ENCODE measurements at places on chromosomes 12 and 14. TPM values are rescaled to one million over a fixed set of nuclear protein-coding genes. Genes with fewer than 3 reads are reported as not detected.

Gene SDS
- not detected for total RNA-seq

Gene SCN8A
- 6.5 TPM for total RNA-seq

DNA sequence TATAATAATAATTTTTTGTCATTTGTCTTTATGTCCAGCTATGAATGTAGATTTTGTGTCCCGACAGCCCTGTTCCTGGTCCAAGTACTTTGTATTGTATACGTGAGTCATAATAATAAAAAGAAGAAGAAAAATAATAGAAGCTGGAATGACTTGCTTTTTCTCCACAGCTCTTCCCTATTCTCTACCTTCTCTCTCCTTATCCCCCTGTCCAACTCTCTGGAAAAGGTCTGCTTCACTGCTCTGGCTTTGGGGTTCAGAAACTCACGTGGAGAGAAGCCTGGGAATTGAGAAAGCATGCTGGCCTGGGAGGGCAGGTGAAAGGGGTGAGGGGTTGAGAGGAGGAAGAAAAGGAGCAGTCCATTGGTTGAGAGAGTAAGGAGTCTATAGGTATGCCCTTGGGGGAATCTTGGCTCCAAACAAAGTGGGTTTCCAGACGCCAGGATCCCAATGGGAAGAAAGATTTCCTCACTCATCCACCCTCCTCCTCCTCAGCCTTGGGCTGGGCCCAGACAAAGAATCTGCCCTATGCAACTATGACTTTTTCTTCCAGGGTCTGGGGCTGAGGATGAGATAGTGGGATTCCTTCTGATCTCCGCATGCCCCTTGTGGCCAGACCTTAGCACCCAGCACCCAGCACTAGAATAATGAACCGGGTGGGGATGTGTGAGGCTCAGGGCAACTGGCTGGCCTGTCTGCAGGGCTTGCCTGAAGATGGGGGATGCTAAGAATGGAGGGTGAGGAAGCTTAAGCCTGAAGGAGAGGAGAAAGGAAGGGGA lies 4.0 kb downstream of the HOXC8 start:
- no peak overlapping the region for H3K4me3 ChIP-seq
- H3K36me3 ChIP-seq, result no peaks in the 10 kb centered on the region
- H3K27ac ChIP-seq, result no peak overlapping the region
- peaks cover 88% of the 10 kb centered on the region for H3K27me3 ChIP-seq
- no peak for DNase-seq

Gene TTC8
- total RNA-seq, result 26.6 TPM

Gene HOXC5
- not detected for total RNA-seq

Gene RTN1
- 1.2 TPM for total RNA-seq

DNA sequence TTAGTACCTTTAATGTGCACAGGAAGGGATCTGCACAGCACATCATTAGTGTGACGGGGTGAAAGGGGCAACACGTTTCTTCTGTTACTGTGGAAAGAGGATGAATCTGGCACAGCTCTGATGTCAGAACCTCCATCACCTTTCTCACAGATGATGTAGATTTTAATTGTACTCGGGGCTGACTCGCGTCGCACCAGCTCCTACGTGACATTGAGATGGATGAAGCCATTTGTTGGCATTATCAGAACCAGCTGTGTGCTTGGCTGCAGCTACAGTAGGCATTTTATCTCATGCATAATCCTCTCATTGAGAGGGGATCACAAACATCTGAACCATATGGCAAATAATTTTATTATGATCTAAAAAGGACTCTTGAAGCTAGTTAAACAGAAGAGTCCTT lies 173.6 kb downstream of the PDZRN4 start:
- H3K4me3 ChIP-seq, result no peak overlapping the region
- no peaks in the 10 kb centered on the region for H3K36me3 ChIP-seq
- no peak overlapping the region for H3K27ac ChIP-seq

GRCh38 chr14:67815573-67816225 lies 691 bp downstream of the ZFYVE26 start:
- H3K4me3 ChIP-seq, result peak overlapping the region; percentile 80
- peaks cover 16% of the 10 kb centered on the region for H3K4me1 ChIP-seq
- peak overlapping the region; percentile 82 for H3K27ac ChIP-seq
- no peaks in the 10 kb centered on the region for H3K27me3 ChIP-seq
- peak; percentile 51 for DNase-seq
- H3K36me3 ChIP-seq, result peaks cover 3% of the 10 kb centered on the region

DNA sequence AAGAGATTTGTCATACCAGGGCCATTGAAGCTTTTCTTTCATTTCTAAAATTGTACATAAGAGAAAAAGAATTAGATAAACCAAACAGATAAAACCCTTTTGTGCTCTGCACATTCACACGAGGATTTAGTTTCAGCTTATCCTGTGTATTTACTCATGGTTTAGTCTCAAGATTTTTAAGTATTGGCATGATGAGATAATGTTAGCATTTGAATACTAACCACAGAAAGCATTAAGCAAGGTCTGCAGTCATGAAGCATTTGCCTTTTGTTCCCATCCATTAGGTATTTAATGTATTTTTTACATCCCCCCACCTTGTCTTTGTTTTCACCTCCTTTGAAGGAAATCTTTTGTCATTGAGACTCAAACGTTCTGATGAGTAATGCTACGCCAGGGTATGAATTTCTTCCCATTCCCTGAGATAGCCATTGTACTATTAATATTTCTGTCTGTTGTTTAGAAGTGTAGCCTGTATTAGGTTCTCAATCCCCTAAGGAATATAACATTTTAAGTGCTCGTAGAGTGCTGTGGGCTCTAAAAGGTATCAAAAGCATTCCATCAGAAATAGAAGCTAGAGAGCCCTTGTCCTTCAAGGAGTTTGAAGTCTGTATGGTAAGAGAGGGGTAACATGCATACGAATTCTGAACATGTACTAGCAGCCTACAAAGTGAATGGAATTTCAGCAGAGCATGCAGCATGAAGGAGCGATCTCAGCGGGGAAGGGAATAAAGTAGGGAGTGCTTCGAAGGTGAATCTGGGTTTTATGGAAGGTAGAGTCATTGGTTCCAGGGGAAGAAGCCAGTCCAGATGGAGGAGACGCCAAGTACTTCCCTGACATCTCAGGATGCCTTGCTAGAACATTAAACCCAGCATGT lies 22.3 kb downstream of the CRADD start:
- peak; percentile 96 for DNase-seq
- peak overlapping the region; percentile 15 for H3K4me3 ChIP-seq

DNA sequence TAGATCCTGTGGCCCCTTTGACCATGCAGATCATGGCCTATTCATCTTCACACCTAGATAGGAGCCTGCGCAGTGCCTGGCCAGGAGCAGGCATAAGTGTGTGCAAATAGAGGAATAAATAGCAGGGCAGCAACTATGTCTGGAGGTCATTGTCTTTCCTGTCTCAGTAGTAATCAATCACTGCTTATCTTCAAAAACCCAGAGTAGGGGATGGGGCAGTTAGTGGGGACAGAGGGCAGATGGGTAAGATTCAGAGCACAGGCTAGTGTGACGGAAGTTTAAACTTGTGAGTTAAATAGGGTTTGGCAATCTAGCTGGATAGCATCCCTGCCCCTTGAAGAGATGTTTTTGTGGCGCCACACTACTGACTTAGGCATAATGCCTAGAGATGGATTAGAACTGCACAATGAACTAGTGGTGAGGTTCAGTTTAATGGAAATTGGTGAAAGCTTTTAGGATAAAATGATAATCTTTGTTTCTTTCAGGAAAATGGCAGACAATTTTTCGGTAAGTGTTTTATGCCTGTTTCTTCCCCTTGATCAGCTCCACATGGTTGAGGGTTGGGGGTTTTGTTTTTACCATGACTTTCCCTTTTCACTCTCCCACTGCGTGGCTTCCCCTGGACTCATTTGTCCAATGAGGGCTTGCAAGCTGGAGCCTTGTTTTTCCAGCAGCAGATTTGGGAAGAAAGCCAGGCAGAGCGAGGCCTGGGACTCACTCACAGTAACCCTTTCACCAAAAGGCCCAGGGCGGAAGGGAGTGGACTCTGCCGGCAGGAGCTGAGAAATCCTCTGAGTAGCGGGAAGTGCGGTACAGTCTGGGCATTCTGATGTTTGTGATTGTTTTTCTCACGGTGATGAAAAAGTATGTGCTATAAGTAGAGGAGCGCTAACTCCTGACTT lies 8.1 kb downstream of the LGALS3 start:
- DNase-seq, result peak; percentile 87
- H3K27ac ChIP-seq, result peak overlapping the region; percentile 76
- peaks cover 21% of the 10 kb centered on the region for H3K4me1 ChIP-seq
- H3K36me3 ChIP-seq, result peaks cover 30% of the 10 kb centered on the region
- H3K4me3 ChIP-seq, result peak overlapping the region; percentile 26

Gene SERPINA4
- total RNA-seq, result not detected

GRCh38 chr12:52920937-52921336 lies 16.1 kb upstream of the KRT8 start:
- peaks cover 15% of the 10 kb centered on the region for H3K4me1 ChIP-seq
- no peak overlapping the region for H3K27ac ChIP-seq
- H3K27me3 ChIP-seq, result no peaks in the 10 kb centered on the region
- H3K4me3 ChIP-seq, result no peak overlapping the region

GRCh38 chr14:55118761-55119160 lies 10.3 kb upstream of the LGALS3 start:
- H3K4me1 ChIP-seq, result peaks cover 23% of the 10 kb centered on the region
- no peak overlapping the region for H3K4me3 ChIP-seq
- H3K27me3 ChIP-seq, result no peaks in the 10 kb centered on the region
- no peak for DNase-seq
- H3K27ac ChIP-seq, result no peak overlapping the region

DNA sequence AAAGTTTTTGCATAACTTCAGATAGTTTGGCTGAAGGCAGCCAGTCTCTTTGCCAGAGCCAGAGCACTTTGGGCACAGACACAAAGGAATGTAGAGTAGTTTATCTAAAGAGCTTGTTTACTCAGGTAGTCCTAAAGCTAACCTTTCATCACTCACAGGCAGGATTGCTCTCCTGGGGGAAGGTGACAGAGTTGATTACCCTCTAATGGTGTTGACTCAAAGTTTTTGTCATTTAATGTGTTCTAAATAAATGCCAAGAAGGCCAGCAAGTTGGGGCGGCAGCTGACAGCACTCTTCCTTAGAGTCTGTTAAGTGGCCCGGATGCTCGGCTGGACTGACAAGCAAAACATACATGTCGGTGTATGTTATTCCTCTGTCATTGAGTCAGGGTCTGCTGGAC lies 9.3 kb upstream of the TAS2R46 start:
- H3K36me3 ChIP-seq, result no peaks in the 10 kb centered on the region
- H3K4me3 ChIP-seq, result no peak overlapping the region
- H3K27ac ChIP-seq, result no peak overlapping the region
- no peaks in the 10 kb centered on the region for H3K27me3 ChIP-seq

DNA sequence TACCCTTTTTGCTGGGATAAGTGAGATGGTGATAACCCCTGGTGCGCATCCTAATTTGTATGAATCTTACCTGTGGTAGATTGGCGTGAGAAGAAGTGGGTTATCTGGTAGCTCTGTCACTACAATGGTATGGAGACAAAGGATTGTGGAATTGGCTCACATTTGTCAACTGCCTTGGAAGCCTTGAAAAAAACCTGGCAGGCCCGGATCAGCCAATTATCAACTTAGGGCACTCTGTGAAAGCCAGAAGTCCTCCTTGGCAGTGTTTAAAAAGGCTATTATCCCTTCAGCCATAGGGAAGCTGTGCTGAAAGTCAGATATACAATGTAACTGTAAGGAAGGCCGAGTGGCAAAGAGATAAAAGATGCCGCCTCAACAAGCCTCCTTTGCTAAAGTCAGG lies 56.5 kb downstream of the WASHC3 start:
- no peak overlapping the region for H3K4me3 ChIP-seq
- H3K27ac ChIP-seq, result no peak overlapping the region
- no peaks in the 10 kb centered on the region for H3K27me3 ChIP-seq
- DNase-seq, result no peak

GRCh38 chr12:78315028-78315427 lies 484.3 kb downstream of the NAV3 start:
- no peak overlapping the region for H3K27ac ChIP-seq
- no peak for DNase-seq
- no peaks in the 10 kb centered on the region for H3K36me3 ChIP-seq
- H3K4me1 ChIP-seq, result no peaks in the 10 kb centered on the region
- H3K27me3 ChIP-seq, result no peaks in the 10 kb centered on the region
- H3K4me3 ChIP-seq, result no peak overlapping the region

Gene KLRG1
- total RNA-seq, result 1.6 TPM

- peak; percentile 16 for DNase-seq
- H3K27me3 ChIP-seq, result peaks cover 8% of the 10 kb centered on the region
- peak within 1 kb of the TSS; percentile 28 for H3K4me3 ChIP-seq
Observed at GRCh38 chr14:93430315-93431035, at the start of gene UNC79. TSS of gene UNC79 (plus strand) at chr14:93430939. CDS start at chr14:93431030, 91 bp downstream.

DNA sequence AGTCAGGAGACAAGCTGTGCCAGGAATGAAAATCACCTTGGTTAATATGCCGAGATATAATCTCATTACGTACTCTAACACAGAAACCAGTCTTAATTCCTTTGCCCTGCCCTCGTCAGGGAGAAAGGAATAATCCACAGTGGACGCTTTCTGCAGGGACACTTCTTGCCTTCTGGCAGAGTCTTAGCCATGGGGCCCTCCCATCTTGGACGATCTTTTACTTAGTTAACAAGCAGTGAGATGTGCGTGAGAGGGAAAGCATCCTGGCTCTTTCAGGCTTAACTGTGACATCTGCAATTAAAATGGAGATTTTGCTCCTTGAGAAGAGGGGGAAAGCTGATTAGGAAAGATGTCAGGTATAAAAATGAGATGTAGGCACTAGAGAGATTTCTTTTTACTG lies 246.4 kb downstream of the TMEM132C start:
- no peaks in the 10 kb centered on the region for H3K4me1 ChIP-seq
- H3K36me3 ChIP-seq, result no peaks in the 10 kb centered on the region
- no peak overlapping the region for H3K4me3 ChIP-seq
- DNase-seq, result no peak

- H3K36me3 ChIP-seq, result peaks cover 8% of the 10 kb centered on the region
- H3K27ac ChIP-seq, result no peak overlapping the region
- H3K4me1 ChIP-seq, result no peaks in the 10 kb centered on the region
- no peak for DNase-seq
- H3K27me3 ChIP-seq, result no peaks in the 10 kb centered on the region
Observed at GRCh38 chr12:131948166-131948712, 1.5 kb upstream of the EP400 start.

Gene CPSF6
- total RNA-seq, result 58.4 TPM

DNA sequence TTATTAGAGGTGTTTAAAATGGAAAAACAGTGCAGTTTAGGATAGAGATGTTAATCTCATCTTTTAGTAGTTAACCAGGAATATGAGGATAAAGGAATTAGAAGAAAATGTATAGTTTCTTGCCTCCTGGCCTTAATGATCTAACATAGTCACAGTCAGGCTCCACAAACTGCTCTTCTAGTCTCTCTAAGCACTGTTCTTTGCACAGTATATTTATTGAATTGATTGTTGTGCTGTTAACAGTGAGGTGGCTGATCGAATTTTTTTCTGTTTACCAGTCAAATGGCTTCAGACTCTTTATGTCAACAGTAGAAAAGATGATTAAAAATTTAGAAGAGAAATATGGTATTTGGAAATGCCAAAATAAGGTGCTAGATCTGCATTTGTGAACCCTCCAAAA lies 37.8 kb downstream of the ATF7IP start:
- H3K27ac ChIP-seq, result peak overlapping the region; percentile 55
- no peak for DNase-seq
- H3K4me3 ChIP-seq, result no peak overlapping the region
- no peaks in the 10 kb centered on the region for H3K36me3 ChIP-seq
- peaks cover 14% of the 10 kb centered on the region for H3K4me1 ChIP-seq
- H3K27me3 ChIP-seq, result no peaks in the 10 kb centered on the region

GRCh38 chr14:94833633-94834032 lies 63.7 kb upstream of the GSC start:
- H3K27ac ChIP-seq, result no peak overlapping the region
- H3K27me3 ChIP-seq, result no peaks in the 10 kb centered on the region
- no peaks in the 10 kb centered on the region for H3K4me1 ChIP-seq
- no peak overlapping the region for H3K4me3 ChIP-seq

GRCh38 chr14:77892381-77892871 lies 92.5 kb downstream of the ADCK1 start:
- H3K27ac ChIP-seq, result no peak overlapping the region
- H3K27me3 ChIP-seq, result no peaks in the 10 kb centered on the region
- peaks cover 4% of the 10 kb centered on the region for H3K4me1 ChIP-seq
- no peak overlapping the region for H3K4me3 ChIP-seq
